ENCODE measurements at places on chromosomes 1 and 21.

GRCh38 chr1:195053478-195053877 lies 1554.8 kb downstream of the KCNT2 start:
- DNase-seq: no peak

GRCh38 chr1:244325056-244325758 lies 126.5 kb downstream of the ADSS2 start:
- DNase-seq: peak; percentile 84

GRCh38 chr21:39456665-39457064 lies 4.9 kb downstream of the SH3BGR start:
- no peak for DNase-seq

GRCh38 chr1:182789138-182790076 lies at the start of gene NPL:
NPL (plus strand) TSS chr1:182789773; CDS start chr1:182794372, 4,599 bp downstream.
- DNase-seq: peak; percentile 73

GRCh38 chr1:180600343-180600742 lies 31.5 kb upstream of the XPR1 start:
- DNase-seq: no peak

DNA sequence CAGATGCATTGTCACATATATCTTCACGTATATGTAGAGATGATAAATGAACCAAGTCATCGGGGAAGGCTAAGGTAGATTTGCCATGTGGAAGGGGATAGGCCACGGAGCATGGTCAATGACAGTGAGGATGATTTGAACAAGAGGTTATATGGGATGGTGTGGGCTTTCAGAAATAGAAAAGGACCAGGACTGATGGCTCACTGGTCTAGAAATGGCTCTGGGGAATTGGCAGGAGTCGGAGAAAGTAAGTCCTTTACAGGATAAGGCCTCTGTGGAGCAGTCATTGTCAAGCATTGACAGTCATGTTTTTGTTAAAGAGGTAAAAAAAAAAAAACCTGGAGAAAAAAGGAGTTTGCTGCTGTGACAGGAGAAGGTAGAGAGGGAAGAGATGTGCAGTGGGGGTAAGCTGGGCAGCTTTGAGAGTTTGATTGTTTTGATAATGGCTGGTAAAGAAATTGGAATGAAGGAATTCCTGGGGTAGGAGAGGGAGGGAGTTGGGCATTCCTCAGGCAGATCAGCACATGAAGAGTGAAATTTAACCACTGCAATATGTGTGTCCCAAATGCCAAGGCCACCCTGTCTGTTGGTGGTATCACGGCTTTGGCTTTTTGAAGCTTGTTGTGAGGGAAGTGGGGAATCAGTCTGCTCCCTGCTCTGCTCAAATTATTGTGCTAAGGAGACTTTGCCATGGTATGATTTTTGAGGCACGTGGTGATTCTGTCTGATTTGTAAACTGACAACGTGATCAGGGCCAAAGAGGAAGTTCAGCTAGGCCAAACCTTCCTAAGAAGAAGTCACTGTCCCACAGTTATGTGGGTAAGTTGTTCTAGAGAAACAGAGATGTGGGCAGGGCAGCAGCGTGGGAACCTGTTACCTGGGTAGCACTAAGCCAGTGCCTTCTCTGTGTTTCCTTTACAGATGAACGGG lies 26.0 kb downstream of the MACF1 start:
- peak; percentile 81 for DNase-seq

GRCh38 chr1:92123868-92124267 lies 43.7 kb downstream of the BTBD8 start:
- DNase-seq: no peak

- DNase-seq: no peak
Measured at GRCh38 chr1:207841901-207842300, 69.0 kb downstream of the CD34 start.

Data from MV-4-11 (cell line).